ENCODE measurements at places on chromosomes 11 and 22.

GRCh38 chr11:59207988-59208451 is 4.7 kb downstream of the MPEG1 start:
- peak; percentile 37 for DNase-seq

- DNase-seq: no peak
Observed at GRCh38 chr11:129770993-129771392, 44.7 kb upstream of the TMEM45B start.

DNA sequence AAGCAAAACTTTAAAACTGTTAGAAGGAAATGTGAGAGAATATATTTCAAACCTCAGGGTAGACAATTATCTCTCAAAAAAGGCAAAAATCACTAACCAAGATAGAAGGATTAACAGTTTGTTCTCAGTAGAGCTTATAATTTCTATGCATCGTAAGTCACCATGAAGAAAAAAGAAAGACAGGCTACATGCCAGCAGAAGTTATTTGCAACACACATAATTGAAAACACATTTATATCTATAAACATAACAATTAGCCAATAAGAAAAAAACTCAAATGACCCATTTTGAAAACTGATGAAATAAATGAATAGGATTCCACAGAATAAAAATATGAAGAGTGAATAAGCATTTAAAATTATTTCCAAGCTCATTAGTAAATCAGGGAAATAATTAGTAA is 24.4 kb upstream of the SNX19 start:
- no peak for DNase-seq

GRCh38 chr11:688681-689080 is 6.3 kb downstream of the DEAF1 start:
- DNase-seq: no peak

GRCh38 chr22:38850941-38851849 is 7.4 kb upstream of the NPTXR start:
- DNase-seq: no peak

Data from HAP-1 (cell line).